ENCODE measurements at places on chromosomes 1 and 21. TPM values are rescaled to one million over a fixed set of nuclear protein-coding genes. Genes with fewer than 3 reads are reported as not detected.

The CXADR gene
- 48.3 TPM for total RNA-seq

The KCNJ9 gene
- total RNA-seq = not detected

The ADIPOR1 gene
- 78.8 TPM for total RNA-seq

The GPR25 gene
- not detected for total RNA-seq

The RNU1-2 gene
- under 0.01 TPM for total RNA-seq

The DENND1B gene
- 3.2 TPM for total RNA-seq

- no peak for DNase-seq
Observed at GRCh38 chr1:231279683-231280082, 38.7 kb downstream of the GNPAT start.

DNA sequence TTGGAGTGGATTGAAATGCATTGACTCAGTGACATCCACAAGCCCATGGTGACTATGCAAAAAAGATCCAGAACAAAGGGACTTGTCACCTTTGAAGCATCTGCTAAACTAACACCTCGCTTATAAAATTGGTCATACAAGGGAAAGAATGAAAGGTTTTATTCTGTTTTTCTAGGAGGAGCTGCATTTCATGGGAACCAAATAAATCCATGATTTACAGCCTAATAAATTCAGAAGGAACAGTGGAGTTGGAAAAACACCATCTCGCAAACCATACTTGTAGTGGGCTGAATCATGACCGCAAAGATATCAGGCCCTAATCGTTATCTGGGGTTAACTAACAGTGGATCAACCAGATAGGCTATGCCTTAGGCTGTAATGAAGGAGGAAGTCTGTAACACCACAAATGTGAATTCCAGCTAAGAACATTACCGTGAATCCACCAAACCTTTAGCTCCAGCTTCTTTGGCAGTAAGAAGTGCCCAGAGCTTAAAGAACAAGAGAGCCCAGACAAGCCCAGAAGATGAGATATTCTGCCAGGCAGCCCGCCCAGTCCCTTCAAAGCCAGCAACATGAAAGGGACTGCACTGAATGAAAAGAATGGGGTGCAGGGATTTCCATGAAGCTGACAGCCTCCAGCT is 27.4 kb downstream of the RSPH1 start:
- no peak for DNase-seq

GRCh38 chr1:234868296-234869147 is 258.5 kb upstream of the IRF2BP2 start:
- DNase-seq = no peak

GRCh38 chr1:218211241-218211640 is 73.9 kb upstream of the RRP15 start:
- no peak for DNase-seq

DNA sequence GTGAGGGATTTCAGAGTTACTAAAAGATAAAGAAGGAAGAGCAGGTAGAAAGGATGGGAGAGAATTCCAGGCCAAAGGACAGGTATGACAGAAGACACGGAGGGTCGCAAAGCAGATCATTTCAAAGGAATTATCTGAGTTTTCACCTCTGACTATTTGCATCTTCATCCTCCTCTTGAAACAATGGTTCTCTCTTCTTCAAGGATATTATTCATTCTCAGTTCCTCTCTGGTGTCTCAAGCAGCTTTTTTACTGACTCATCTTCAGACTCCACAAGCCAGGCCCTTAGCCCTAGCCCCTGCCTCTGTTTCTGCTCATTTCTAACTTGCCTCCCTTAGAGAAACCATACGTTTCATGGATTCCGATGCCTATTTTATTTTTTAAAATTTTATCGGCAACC is 15.0 kb downstream of the DDX59 start:
- no peak for DNase-seq

DNA sequence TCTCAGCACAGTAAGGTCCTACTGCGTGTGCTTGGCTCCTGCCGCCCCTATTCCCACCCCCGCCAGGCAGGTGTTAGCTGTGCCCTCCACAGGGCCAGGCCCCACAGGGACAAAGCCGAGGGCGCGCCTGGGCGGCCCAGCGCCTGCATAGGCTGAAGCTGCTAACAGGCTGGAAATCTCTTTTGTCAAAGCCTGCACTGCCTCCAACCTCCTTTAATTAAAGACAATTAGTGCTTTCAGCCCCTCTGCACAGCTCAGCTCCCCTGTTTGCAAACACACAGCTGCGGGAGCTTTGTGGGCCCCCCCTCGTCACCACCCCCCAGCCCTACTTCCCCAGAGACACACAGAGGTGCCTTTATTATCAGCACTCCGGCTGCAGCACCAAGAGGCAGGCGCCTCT is 95.9 kb downstream of the EPHB2 start:
- no peak for DNase-seq

DNA sequence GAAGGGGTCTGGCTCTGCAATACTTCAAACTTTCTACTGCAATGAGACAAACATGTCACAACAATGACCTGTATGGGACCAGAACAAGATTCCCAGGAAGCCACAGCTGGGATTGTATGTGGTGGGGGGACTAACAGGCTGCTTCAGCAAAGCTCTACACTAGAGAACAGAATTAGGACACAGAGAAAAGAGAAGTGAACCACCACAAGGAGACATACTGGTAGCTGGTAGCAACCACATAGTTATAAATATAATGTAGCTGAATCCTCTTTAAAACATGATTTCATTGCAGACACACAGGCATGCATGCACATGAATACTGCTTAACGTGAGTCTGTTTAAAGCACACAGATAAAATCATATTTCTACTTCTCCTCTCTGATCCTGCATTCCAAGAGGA is 3.5 kb upstream of the ILDR2 start:
- DNase-seq = no peak

GRCh38 chr1:107661158-107661557 is 303.8 kb downstream of the VAV3 start:
- no peak for DNase-seq

- DNase-seq = no peak
Observed at GRCh38 chr21:26032263-26032662, 138.3 kb downstream of the APP start.
